Suprapubic skin (tissue), 4 donors: ENCODE measurements at places on chromosomes 2 and 18. TPM values are rescaled to one million over a fixed set of nuclear protein-coding genes. Genes with fewer than 3 reads are reported as not detected.

- H3K4me1 ChIP-seq: peaks cover 9% of the 10 kb centered on the region
- H3K27me3 ChIP-seq: no peaks in the 10 kb centered on the region
- no peak overlapping the region for H3K27ac ChIP-seq
- no peaks in the 10 kb centered on the region for H3K36me3 ChIP-seq
- no peak overlapping the region for H3K4me3 ChIP-seq
Measured at GRCh38 chr2:69624611-69625010, 18.9 kb downstream of the AAK1 start.

DNA sequence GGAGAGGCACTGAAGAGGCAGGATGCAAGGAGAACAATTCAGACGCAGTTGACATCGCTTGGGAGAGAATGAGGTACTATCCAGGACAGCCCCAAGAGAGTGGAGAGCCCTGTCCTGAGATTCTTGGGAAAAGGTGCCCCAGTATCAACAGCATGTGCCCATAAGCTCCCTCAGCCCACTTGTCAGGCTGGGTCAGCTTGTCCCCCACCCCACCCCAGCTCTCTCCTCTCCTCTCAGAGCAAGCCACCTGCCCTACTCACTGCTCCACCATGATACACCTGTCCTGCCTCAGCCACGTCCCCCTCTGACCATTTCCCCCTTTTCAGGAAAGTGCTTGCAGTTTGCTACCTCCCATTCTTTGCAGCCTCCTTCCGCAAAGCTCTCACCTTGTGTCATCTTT is 111.8 kb downstream of the XRCC5 start:
- H3K27ac ChIP-seq: no peak overlapping the region
- no peaks in the 10 kb centered on the region for H3K4me1 ChIP-seq
- no peak overlapping the region for H3K4me3 ChIP-seq
- H3K36me3 ChIP-seq: no peaks in the 10 kb centered on the region

DNA sequence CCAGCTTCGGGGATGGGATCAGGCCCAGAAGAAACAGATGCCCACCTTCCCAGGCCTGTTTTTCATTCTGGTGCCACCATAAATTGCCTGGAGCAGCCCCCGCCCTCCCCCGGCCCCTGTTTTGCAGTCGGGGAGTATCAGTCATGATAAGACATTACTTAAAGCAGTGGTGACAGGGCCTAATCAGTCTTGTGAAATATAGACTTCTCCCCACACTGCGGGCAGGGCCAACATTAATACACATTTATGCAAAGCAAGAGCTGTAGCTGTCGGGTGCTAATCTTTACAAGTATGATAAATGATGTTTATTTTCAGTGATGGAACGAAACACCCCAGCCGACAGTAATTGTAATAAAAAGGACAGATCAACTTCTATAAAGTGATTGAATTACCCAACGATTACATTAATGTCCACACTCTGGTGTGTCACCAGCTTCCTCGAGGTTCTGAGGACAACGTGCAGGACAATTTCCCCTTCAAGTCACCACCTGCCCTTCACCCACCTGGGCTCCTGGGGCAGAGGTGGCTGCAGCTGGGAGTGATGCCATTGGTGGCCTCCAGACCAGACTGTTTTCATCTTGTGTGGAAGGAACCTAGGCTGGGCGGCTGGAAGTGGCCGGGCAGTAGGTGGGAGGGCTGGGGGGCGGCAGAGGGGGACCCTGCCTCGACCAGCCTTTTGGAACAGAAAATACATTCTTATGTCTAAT is 226.0 kb downstream of the TFCP2L1 start:
- no peak overlapping the region for H3K4me3 ChIP-seq
- no peak for DNase-seq
- H3K36me3 ChIP-seq: no peaks in the 10 kb centered on the region
- no peak overlapping the region for H3K27ac ChIP-seq

DNA sequence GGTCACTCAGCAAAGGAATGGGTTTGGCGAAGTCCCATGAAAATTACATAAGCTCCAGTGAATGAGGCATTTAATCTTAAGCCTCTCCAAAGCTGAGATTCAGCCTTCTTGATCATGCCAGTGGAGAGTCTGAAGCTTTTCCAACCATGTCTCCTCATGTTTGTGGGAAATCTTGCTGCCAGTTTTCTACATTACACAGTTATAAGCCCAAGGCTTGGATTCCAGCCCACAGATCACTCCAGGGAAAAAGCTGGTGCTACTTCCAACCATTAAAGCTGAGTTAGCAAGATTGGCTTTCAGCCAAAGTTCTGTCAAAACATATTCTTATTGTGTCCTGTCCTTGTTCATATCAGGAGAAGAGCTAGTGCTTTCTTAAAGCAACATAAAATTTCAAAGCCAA is 293.8 kb downstream of the LRRTM4 start:
- H3K36me3 ChIP-seq: no peaks in the 10 kb centered on the region
- no peak overlapping the region for H3K27ac ChIP-seq
- no peaks in the 10 kb centered on the region for H3K27me3 ChIP-seq
- H3K4me1 ChIP-seq: no peaks in the 10 kb centered on the region
- H3K4me3 ChIP-seq: no peak overlapping the region

DNA sequence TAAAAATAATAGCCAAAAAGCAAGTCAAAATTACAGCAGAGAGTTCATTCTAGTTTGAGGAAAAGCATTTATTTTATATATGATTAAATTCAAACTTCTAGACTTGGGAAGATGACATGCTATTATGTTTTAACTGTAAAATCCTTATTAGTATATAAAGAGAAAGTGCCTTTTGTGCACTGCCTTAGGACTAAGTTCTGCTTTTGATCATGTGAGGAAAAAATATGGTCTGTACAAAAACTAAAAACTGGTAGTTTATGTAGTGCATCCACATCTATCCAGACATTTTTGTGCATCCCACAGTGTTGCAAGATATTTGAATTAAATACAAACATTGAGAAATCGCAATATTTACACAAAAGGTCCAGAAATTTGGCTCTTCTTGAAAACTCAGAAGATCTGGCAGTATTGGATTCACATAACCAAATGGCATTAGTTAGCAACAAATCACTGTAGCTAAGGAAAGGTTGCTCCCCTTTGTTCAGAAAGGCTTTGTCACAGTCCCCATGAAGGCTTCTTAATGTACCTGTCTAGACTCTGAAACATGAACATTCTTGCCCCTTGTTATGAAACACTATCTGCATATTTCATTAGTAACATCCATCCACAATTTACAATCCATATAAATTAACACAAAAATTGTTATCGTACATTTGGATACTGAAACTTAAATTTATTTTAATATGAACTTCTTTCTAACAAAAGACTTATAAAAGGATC is 2.2 kb downstream of the MMADHC start:
- no peak overlapping the region for H3K4me3 ChIP-seq
- H3K27ac ChIP-seq: no peak overlapping the region
- no peak for DNase-seq

GRCh38 chr18:2146092-2146491 is 425.2 kb downstream of the METTL4 start:
- no peak overlapping the region for H3K27ac ChIP-seq
- H3K36me3 ChIP-seq: no peaks in the 10 kb centered on the region
- DNase-seq: no peak
- no peak overlapping the region for H3K4me3 ChIP-seq
- no peaks in the 10 kb centered on the region for H3K27me3 ChIP-seq

- no peaks in the 10 kb centered on the region for H3K36me3 ChIP-seq
- H3K4me1 ChIP-seq: peaks cover 32% of the 10 kb centered on the region
- no peak for DNase-seq
- no peak overlapping the region for H3K4me3 ChIP-seq
Measured at GRCh38 chr2:237492137-237492890, 5.3 kb downstream of the MLPH start.

- peak overlapping the region; percentile 62 for H3K27ac ChIP-seq
- H3K36me3 ChIP-seq: no peaks in the 10 kb centered on the region
- H3K4me1 ChIP-seq: peaks cover 32% of the 10 kb centered on the region
- no peak overlapping the region for H3K4me3 ChIP-seq
- no peak for DNase-seq
Measured at GRCh38 chr2:85905187-85905666, 16.4 kb upstream of the ST3GAL5 start.

GRCh38 chr18:2656981-2657512 is 1.5 kb downstream of the SMCHD1 start:
- H3K4me1 ChIP-seq: peaks cover 25% of the 10 kb centered on the region
- DNase-seq: no peak
- no peaks in the 10 kb centered on the region for H3K36me3 ChIP-seq
- H3K4me3 ChIP-seq: peak overlapping the region; percentile 91

DNA sequence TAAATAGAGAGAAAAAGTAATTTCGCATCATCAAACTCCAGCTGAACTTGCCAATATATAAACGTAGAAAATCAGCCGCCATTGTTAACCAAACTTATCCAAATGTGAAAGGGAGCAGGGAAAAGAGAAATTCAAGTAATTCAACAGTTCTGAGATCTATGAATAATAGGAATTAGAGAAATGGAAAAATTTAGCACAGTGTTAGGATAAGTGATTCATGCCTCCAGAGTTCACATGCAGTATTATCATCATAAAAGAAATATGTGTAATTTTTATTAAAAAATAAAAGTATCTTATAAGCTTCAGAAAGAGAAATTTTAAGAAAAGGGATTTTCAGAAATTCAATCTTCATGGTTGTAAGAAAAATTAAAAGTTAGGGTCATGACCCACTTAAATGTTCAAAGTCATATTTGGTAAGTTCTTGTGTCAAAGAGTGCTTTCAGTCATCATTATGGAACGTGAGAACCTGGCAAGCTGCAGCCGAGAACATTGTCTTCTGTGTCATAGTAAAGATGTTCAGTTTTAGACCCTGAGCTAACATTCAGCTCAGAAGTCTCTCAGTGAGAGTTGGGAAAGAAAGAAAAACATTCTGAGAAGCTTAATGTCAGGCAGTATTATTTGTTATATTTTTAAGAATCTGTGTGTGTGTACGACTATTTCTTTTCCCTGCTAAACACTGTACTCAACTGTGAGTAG is 414.3 kb upstream of the RGPD4 start:
- no peaks in the 10 kb centered on the region for H3K36me3 ChIP-seq
- no peak for DNase-seq
- no peaks in the 10 kb centered on the region for H3K27me3 ChIP-seq

DNA sequence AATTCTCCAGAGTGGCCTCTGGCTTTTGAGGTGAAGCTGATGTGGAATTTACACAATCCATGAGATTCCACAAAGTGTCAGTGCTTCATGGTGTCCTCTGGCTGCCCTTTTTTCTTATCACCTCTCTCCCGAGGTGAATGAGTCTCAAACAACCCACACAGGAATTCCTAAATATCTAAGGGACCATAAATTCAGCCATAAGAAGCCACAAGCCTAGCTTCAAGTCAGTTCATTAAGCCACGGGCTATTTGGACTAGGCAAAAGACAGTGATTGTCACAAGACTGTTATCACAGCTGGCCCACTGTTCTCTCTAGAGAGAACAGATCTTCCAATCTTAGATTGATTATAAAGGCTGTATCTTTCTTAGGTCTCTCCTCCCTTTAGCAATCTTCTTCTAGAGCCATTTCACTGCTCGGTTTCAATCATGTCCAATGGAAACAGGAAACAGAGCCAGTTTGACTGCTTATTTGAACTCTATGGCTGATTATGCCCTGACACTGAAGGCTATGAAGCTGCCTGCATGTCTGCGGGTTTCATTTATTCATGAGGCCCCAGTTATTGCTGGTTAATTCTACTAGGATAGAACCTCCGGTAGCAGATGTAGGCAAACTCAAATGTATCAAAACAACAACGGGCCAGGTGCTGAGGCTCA is 4.1 kb downstream of the NEMP2 start:
- H3K4me3 ChIP-seq: no peak overlapping the region
- H3K27me3 ChIP-seq: no peaks in the 10 kb centered on the region
- no peak overlapping the region for H3K27ac ChIP-seq
- DNase-seq: no peak

- no peak for DNase-seq
- H3K27ac ChIP-seq: no peak overlapping the region
- H3K4me1 ChIP-seq: peaks cover 14% of the 10 kb centered on the region
- H3K4me3 ChIP-seq: no peak overlapping the region
- no peaks in the 10 kb centered on the region for H3K27me3 ChIP-seq
Measured at GRCh38 chr18:59915606-59916005, 15.8 kb downstream of the PMAIP1 start.

- H3K4me1 ChIP-seq: no peaks in the 10 kb centered on the region
- DNase-seq: no peak
- H3K27ac ChIP-seq: no peak overlapping the region
- no peaks in the 10 kb centered on the region for H3K36me3 ChIP-seq
Measured at GRCh38 chr18:58067601-58068000, 23.6 kb downstream of the NEDD4L start.

DNA sequence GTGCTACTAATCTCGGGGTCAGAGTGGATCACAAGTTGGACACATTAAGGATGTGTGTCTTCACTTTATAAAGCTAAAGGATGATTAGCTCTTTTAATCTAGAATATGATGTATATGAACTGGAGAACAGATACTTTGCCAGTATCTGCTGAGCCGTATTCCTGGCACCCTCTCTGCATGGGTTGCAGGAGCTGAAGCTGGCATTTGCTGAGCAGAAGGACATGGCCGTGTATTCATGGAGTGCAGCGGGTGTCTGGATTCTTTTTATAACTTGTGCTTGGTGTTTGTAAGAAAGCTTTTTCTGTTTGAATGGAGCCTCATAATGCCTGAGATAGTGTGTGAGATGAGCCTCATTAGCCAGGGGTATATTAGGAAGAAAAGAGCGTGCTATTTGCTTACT is 103.9 kb upstream of the MCFD2 start:
- H3K27ac ChIP-seq: no peak overlapping the region
- peaks cover 32% of the 10 kb centered on the region for H3K4me1 ChIP-seq
- H3K4me3 ChIP-seq: no peak overlapping the region
- H3K36me3 ChIP-seq: peaks cover 58% of the 10 kb centered on the region
- no peak for DNase-seq

DNA sequence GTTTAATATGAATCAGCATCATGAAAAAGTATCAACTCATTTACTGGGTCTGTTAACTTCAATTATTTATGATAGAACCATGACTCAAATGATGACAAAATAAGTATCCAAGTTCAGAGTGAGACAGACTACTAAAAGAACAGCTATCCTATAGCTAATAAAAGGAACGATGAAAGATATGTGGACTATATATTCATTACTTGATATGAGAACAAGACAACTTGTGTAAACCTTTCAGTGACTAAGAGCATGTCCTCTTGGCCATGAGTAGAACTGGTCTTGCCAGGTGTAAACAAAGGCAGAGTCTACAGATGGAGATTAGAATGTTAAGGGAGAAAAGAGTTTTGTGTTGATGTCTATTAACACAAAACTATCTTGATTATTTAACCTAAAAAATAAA is 360.4 kb upstream of the ZC3H15 start:
- H3K4me3 ChIP-seq: no peak overlapping the region
- H3K36me3 ChIP-seq: no peaks in the 10 kb centered on the region
- H3K27me3 ChIP-seq: no peaks in the 10 kb centered on the region
- no peaks in the 10 kb centered on the region for H3K4me1 ChIP-seq
- DNase-seq: no peak

Gene KCNG2
- total RNA-seq: not detected

Gene CHN1
- total RNA-seq: 2.5 TPM

Gene ABCB11
- 0.21 TPM for total RNA-seq

Gene MGAT4A
- total RNA-seq: 10.1 TPM

Gene IL1RN
- total RNA-seq: 147 TPM

Gene EHBP1
- total RNA-seq: 60.2 TPM

Gene SLC40A1
- 33.6 TPM for total RNA-seq

Gene RNU2-63P
- total RNA-seq: not detected

Gene BMP10
- not detected for total RNA-seq

Gene MDH1B
- 2.0 TPM for total RNA-seq
